ENCODE measurements at places on chromosomes 12 and 14.

- no peak for DNase-seq
These were observed 262.1 kb downstream of the BCL11B start for GRCh38 chr14:99009871-99010270.

DNA sequence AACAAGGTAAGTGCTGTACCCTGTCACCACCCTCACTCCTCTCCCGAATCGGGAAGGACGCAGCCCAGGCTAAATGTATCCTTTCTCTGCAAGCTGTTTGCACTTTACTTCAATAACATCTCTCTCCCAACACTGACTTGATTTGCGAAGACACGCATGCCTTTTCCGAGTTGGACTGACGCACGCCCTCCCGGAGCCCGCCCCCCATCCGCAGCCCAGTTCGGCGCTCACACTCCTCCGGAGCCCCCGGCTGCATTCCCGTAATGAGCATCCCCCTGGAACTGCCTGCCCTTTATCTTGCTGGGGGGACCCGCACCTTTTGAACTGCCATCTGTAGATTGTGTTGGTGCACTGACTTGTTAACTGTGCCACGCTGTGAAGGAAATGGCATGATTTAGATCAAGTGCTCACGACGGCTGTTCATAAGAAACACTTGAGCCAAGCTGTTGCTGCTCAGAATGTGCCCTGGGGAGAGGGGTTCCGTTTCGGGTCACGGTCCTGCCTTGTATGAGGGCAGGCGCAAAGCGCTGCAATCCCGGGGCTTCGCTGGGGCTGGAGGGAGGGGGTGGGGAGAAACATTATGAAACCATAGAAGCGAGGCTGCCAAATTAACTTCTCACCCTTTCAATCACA, 176.6 kb upstream of the CDKN3 start:
- no peak for DNase-seq

DNA sequence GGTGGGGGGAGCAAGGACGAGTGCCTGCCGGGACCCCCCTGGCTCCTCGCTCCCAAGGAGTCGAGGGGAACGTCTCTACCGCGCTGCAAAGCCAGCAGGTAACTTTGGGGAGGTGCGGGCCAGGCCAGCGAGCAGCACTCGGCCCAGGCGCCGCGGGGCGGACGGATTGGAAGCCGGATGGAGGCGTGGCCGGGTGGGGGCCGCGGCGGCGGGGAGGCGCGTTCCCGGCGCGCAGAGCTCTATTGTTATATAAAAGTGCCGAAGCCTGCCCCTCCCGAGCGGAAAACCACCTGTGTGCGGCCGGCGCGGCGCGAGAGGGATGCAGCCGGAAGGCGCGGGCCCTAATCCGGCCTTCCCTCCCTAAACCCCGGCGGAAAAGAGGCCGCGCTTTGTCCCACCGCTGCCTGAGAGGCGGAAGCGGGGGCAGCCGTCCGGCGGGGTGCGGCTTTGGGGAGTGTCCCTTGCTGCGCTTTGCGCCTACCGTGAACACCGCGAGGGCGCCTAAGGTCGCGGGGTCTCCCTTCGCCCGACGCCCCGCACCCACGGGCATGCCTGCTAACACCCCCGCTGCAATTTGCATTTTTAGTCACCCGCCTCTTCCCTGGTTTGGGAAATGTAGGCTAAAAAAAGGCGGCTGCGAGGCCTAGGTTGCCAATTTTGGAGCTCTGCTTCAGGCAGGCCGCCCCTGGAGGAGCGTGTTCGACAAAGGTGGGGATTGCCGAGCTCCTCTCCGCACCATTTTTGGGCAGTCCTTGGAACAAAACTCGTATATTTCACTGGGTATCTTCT, 1.7 kb upstream of the DUSP6 start:
- DNase-seq: peak; percentile 67

DNA sequence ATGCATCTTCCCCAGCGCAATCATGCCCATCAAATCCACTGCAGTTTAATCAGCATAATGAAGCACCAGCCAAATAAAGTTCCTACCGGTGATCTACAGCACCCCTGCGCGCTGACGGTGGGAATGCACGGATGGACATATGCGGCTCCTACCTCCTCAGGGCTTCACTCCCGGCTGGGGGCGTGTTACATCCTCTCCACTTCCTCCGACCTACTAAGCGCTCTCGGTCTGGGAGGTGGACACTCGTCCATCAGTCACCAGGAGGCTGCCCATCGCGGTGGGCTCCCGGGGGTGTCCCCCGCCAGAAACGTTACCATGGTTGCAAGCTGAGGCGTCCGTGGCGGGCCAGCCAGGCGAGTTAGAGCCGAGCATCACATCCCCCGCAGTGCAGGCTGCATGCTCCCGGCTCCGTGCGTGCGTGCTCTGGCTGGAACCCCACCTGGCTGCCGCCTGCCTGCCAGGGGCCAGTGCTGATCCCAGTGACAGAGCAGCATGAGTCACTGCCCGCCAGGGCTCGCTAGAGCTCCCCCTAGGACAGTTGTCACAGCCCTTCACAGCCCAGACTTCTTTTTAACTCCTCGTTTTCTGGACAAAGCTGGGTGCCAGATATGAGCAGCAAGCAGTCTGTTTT, 73.0 kb downstream of the CIT start:
- DNase-seq: no peak

DNA sequence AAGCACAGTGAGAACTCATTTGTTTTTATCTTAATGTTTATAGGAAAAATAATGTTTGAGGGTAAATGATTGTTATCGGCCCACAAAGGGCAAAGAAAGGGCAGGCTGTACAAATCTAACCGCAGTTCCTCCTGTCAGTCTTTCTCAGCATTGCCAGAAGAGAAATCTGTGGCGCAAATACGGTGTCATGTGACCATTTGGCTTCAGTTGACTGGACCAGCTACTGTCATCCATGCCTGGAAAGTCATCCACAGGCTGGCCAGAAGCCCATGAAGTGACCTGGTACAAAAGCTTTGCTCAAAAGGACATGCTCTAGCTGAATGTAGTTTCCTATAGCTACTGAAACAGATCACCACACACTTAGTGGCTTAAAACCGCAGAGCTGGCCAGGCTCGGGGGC, 43.6 kb downstream of the HCAR2 start:
- DNase-seq: no peak

DNA sequence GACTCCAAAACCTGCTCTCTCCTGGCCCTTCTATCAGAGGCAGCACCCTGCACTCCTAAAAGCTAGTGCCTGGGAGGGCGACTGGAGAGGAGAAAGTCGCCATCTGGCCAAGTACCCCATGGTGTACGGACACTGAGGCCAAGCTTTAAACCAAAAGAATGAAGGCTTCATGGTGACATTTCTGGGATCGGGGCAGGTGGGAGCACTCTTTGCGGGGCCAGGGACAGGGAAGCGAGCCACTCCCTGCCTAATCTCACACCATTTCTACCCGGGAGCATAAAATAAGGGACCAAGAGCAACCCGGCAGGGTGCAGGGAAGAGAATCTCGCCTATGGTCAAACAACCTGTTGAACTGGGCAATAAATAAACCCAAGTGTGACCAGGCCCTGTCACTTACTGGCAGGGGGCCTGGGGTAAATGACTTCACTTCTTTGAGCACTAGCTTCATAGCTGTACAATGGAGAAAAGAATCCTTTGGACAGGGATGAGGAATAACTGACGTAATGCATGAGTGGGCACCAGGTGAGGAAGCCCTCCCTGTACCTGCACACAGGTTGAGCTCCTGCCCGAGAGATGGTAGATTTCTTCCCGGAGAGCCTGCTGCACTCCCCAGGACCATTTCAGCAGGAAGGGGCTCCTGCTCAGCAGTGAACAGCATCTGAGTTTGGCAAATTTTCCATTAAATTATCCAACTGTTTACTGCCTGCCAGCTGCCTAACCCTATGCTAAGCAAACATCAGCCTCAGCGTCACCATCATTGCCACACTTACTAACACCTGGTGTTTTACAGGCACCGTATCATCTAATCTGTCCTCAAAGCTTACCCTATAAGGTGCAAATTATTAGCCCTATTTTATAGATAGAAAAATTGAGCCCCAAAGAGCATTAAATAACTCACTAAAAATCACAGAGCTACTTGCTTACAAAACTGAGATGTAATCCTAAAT, 2.0 kb downstream of the SERPINA1 start:
- no peak for DNase-seq

- no peak for DNase-seq
These were observed 540 bp upstream of the CLEC2D start for GRCh38 chr12:9669019-9669326.

DNA sequence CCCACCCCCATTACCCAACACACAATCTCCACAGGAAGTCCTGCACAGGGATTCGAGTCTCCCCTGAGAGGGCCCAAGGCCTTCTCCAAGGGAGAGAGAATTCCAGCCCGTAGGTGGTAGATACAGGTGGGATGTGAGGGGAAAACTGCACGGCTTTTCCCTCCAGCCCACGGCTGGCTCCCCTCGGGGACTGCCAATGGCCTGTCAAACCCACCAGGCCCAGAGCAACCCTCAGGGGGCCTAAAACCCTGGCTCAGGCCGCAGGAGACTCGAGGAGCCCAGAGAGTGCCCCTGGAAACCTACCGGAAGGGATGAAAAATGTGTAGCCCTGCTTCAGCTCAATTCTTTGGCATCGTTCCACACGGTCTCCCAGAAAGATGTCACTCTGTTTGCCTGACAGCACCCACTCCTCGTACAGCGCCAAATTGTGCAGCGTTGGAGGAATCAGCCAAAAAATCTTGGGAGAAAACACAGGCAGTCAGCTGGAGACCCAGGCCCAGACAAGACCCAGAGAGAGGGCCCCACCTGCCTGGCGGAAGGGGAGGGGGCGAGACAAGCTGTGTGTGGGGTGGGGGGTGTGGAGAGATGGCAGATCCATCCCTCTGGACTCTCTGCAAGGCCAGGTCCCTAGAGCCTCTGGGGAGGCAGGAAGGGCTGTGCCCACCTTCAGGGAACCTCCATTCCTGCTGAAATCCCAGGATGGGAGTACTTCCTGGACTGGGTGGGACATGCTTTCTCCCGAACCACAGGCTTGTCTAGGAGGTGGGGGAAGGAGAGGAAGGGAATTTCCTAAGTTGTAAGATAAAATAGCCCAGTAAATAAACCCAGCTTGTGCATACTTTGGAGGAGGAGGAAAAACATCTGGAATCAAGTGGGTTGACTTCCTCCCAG, 48.1 kb downstream of the KDM2B start:
- DNase-seq: no peak

- DNase-seq: peak; percentile 30
These were observed 31.6 kb downstream of the WBP11 start for GRCh38 chr12:14771651-14772137.

- peak; percentile 42 for DNase-seq
These were observed 72.6 kb downstream of the BTG1 start for GRCh38 chr12:92073094-92073493.

DNA sequence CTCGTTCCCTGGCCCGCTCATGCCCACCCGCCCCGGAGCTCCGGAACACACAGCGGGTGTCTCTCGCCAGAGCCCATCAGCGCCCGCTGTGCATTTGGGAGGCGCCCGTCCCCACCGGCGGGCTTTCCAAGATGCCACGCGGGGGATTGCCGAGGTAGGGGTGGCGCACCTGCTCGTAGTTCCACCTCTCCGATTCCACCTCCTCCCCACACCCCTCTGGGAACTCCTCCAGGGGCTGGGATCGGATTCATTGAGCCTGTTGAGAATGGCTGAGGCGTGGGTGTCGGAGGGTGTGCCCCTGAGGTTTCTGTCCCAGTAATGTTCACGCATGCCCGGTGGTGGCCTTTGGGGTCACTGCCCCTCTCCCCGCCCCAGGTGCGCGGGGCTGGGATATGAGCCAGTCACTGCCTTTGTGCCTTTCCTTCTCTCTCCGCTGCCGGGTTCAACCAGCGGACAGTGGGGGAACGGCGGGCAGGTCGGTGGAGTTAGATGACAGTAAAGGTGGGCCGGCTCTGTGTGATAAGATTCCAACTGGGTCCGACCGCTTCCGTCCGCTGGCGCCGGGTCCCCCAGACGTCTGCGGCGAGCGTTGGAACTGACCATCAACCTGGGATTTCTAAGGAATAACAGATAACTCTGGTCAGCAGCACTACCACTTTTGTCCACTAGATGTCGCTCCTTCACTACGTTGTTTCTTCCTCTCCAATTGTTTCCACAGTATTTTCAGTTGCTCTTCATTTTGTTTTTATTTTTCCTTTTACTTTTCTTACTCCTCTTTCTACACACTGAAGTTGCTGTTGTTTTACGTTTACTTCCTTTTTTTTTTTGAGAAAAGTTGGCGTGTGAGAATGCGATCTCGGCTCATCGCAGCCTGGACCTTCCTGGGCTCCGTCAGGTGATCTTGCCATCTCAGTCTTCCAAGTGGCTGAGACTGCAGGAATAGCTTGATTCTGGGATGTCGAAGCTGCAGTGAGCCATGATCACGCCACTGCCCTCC, 178.1 kb upstream of the ALG10B start:
- peak; percentile 72 for DNase-seq

DNA sequence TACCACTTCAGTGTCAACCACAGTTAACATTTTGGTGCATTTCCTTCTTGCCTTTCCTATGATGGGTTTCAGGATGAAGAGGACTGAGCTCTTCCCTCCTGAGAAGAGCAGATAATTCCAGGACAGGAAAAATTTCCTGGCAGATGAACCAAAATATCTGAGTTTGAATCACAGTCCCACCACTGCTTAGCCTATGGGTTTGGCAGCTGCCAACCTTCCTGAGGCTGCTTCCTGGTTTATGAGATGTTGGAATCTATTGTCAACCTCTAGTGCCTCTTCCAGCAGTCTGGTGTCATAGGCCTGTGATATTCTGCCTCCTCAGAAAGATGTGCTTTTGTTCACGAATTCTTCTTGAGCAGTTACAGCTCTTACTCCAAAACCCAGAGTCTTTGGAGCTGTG, 197.4 kb upstream of the FRMD6 start:
- DNase-seq: no peak

DNA sequence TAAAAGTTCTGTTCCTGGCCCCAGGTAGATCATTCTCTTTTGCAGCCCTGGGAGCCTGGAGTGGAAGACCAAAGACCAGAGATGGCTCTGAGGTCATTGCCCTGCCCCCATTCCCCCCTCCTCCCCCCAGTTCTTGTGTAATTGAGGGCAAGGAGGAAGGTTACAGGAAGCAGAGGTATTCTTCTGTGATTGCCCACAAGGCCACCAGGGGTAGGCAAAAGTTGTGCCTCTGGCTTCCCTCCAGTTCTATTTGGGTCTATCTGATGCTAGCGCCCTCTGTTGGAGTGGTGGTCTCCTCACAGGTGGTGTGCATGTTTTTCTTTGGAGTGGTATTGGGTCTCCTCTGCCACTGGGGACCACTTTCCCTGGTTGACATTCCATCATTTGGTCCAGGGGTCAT, 41.2 kb upstream of the CRY1 start:
- peak; percentile 46 for DNase-seq

DNA sequence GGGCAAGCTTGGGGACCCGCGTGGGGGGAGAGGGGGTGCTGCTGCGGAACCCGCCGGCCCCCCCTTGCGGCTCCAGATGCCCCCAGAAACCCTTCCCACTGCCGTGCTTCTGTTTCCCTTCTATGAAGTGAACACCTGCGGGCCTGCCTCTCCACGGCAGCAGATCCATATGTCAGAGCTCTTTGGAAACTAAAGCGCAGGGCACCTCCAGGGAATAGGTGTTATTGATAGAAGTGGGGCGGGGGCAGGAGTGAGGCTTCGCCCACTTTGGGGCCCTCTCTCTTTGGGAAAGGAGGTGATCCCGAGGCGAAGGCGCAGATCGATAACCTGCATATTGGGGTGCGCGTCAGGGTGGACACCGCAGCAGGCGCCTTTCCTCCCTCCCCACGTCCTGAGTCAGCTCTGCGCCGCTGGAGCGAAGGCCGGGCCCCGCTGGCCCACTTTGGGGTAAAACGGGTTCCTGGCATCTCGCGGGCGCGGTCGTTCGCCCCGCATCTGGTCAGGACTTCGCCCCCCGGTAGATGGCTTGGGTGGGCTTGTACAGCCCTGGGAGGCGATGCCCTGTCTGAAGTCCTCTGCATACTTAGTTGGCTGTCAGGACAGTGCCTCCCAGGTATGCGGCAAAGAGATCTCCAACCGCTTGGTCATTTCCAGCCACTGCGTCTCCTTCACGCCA, 524 bp downstream of the KMT5A start:
- DNase-seq: peak; percentile 18

- no peak for DNase-seq
These were observed 21.8 kb downstream of the DHX37 start for GRCh38 chr12:124967016-124967739.

All from stimulated activated CD4-positive, alpha-beta T cell treated with anti-CD3 and anti-CD28 coated beads, Interleukin-4, amount 100 ng/mL, for 24 hours (primary cell).